ENCODE measurements at places on chromosomes 16 and 17.

DNA sequence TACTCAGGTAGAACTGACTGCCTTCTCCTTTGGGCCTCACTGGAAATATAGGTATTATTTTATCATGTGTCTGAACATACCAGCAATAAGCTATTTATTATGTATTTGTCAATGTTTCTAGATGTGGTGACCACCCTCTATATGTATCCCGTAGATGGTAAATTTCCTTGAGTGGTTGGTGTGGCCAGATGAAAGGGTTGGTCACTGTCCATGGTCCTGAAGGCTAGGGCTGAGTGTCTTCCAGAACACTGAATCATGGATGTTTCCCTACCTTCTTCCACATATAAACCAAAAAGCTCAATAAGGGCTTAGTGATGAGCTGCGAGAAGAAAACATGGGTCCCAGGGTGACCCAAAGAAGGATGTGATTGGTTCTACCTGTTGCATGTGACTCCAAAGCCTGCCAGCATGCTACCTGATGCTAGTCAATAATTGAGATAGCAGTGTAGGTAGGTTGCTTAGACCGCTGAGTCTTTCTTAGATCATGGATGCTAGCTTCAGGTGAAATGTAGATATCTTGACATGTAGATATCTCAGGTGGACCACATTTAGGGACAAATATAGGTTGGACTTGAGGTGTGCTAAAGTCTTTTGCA is 150.3 kb downstream of the ASIC2 start:
- no peak for DNase-seq

- no peak for DNase-seq
These were observed 35.6 kb downstream of the YPEL2 start for GRCh38 chr17:59366773-59367656.

- DNase-seq = no peak
These were observed 573 bp downstream of the CTDNEP1 start for GRCh38 chr17:7250695-7251627.

DNA sequence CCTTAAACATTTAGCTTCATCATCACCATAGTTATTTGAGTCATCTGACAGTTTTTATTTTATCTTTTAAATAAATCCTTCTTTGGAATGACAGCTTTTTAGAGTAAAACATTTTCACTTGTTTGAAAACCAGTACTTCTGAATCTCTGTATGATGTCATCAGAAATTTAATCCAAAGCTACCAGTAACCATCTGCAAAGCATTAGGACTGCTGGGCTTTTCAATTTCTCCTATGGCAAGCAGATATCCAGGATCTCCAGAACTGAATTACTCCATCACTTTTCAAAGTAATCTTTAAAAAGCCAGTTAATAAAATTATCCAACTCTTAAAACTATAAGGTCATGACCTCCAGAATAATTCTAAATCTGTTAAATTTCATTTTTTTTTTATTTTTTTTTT is 51.5 kb downstream of the CHCT1 start:
- DNase-seq = no peak

DNA sequence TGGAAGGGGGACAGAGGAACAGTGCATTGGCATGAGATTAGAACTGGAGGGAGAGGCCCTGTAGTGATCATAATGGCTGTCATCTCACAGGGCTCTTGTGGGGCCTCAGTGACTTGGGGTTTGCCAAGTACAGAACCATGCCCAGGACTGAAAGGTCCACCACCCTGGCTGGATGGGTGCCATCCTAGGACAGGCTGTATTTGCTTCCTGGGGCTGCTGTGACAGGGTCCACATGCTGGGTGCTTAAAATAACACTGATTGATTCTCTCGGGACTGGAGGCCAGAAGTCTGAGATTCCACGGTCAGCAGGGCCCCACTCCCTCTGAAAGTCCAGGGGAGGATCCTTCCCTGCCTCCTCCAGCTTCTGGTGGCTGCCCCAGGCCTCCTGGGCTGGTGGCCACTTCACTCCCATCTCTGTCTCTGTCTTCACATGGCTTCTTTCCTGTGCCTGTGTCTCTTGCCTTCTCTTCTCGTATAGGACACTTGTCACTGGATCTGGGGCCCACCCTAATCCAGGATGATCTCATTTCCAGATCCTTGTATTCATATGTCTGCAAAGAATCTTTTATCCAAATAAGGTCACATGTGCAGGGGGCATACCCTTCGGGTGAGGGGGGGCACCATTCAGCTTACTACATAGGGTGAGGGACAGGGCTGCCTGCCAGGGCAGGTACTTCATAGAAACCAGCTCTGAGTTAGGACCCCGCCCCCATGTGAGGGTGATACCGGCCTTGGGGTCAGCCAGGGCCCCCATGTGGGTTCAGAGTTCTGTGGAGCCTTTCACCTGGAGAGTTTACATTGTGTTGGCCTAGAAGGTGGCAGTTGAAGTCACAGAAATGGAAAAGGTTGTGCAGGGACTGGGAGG is 52.6 kb downstream of the USP22 start:
- DNase-seq = no peak

DNA sequence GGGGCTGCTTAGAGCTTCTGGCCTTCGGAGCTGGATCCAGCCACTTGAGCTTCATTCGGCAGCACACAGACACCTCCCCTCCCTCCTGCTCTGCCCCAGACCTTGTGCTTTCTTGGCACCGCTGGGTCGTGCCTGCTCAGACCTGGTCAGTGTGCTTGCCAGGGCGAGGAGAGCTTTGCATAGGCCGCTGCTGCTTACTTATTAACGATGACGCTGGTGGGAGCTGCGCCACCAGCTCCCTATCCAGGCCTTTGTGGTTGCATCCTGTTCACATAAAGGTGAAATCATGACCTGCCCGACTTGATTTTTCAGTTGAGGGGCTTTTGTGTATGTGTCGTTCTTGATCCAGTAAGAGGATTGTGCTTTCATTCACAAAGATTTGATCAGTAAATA is 101.1 kb downstream of the MSI2 start:
- DNase-seq = peak; percentile 74

GRCh38 chr16:89431630-89432029 is 58.7 kb downstream of the ANKRD11 start:
- no peak for DNase-seq

GRCh38 chr17:44005527-44006271 is 1.3 kb downstream of the NAGS start:
- no peak for DNase-seq

- no peak for DNase-seq
These were observed 38.5 kb downstream of the ZNF276 start for GRCh38 chr16:89759746-89760340.

DNA sequence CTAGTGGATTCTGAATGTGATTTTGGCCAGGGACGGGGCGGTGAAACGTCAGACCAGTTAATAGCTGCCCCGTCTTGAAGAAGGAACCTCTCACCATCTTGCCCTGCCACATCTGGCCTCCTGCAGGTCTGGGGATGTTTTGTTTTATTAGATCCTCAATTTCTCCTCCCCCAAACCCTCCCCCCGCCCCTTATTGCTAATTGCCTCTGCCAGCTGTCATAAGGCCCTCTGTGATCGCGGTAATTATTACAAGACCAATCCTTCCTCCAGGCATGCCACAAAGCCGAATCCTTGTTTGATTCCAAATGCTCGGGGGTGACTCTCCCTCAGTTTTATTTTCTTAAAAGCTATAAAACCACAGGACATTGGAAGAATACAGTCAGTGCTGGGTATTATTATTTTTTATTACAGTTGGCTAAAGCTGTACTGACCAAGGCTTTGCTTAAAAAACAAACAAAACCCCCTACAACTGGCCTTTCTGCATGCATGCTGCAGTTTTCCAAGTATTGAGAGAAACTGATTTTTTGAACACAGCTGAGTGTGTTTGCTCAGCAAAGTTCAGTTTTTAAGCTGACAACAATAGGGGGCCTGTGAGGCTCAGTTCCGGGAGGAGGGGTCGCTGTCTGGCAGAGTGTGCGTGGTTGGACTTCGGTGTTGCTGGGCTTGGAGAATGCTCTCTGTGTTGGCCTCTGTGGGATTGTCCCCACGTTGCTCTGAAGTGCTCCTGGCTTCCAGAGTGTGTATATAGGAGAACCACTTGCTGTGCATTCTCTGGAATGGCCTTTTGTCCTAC is 1.7 kb downstream of the KSR1 start:
- DNase-seq = peak; percentile 54

DNA sequence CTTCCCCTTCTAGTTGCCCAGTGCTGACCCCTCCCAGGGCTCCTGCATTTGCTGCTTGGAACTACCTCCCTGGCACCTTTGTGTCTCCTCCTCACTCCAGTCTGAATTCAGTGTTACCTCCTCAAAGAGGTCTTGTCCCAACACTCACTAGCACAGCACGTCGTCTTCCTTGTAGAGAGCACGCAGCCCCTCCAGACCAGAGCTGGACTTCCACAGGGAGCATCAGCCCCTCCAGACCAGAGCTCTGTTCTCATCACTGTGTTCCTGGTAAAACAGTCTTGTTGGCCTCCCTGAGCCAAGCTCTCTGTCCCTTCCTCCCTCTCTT is 27.8 kb upstream of the MGAT5B start:
- no peak for DNase-seq

- no peak for DNase-seq
These were observed 839.6 kb upstream of the GOT2 start for GRCh38 chr16:59573528-59574271.

- no peak for DNase-seq
These were observed 26.3 kb upstream of the CLEC18B start for GRCh38 chr16:74447578-74447977.

- no peak for DNase-seq
These were observed at the start of gene SDR42E2 for GRCh38 chr16:22161999-22162655. SDR42E2 (plus strand) TSS chr16:22162506; CDS start chr16:22165583, 3,077 bp downstream.

DNA sequence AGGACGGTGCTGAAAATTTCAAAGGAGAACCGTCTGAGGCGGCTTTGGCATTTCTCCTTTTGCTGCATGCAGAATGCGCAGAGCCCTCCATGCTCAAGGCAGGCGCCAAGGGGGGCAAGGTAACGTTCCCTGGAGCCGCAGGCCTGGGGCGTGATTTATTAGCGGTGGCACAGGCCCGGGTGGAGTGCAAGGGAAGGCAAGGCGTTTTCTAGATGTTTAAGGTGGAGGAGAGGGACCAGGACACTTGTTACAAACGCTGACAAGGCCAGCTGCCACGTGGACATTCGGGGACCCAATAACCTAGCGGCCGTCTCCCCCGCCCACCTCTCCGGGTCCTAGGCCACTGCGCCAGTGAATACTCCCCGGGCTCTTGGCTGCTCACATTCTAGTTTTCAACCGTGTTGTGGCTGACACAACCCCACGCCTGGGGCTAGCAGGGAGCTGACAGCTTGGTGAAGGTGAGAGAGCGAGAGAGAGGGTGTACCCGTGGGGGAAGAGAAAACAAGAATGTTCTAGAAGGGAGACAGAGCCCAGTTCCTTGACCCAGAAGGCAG is 250.1 kb downstream of the C16orf95 start:
- no peak for DNase-seq

DNA sequence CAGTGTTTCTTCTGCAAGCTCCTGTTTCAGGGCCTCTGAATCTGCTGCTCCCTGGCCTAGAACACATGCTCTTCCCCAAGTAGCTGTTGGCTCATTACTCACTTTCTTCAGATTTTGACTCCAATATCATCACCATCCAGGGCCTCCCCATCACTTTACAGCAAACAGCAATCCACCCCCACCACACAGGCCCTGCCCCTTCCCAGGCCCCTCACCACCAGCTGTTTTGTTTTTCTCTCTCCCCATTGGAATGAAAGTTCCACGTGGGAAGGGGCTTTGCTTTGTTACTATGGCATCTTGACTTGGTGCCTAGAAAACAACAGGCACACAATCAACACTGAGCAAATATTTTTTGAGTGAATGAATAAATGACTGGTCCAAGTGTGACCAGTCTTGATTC is 4.0 kb downstream of the TMEM170A start:
- DNase-seq = no peak

- DNase-seq = no peak
These were observed 13.0 kb downstream of the ACSF2 start for GRCh38 chr17:50439008-50439407.

- DNase-seq = no peak
These were observed 65.8 kb downstream of the SNX11 start for GRCh38 chr17:48173191-48173984.

GRCh38 chr17:5120036-5120435 is 4.2 kb downstream of the USP6 start:
- DNase-seq = no peak

- DNase-seq = no peak
These were observed 54.2 kb upstream of the NSRP1 start for GRCh38 chr17:30062372-30062771.
